T-cell (primary cell): ENCODE measurements at places on chromosomes 1 and 21. TPM values are rescaled to one million over a fixed set of nuclear protein-coding genes. Genes with fewer than 3 reads are reported as not detected.

The AADACL3 gene
- total RNA-seq = not detected

DNA sequence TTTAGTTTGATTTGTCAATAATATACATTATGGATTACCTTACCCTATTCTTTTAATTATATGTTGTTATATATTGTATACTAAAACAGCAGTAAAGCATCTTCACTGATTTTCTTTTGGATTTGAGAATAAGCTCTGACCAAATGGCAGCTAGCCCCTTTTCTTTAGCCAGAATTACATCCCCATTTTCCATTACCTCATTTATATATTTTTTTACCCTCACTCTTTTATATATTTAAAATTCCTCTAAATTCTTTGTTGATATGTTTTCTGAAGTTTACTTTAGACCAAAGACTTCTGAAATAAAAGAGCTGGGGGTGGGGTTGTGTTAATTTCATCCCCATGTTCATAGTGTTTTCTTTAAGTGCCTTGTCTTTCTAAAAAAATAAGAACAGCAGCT is 24.6 kb downstream of the ANGPTL1 start:
- no peaks in the 10 kb centered on the region for H3K4me1 ChIP-seq
- no peak overlapping the region for H3K27ac ChIP-seq
- H3K27me3 ChIP-seq = no peaks in the 10 kb centered on the region
- DNase-seq = no peak
- H3K4me3 ChIP-seq = no peak overlapping the region

DNA sequence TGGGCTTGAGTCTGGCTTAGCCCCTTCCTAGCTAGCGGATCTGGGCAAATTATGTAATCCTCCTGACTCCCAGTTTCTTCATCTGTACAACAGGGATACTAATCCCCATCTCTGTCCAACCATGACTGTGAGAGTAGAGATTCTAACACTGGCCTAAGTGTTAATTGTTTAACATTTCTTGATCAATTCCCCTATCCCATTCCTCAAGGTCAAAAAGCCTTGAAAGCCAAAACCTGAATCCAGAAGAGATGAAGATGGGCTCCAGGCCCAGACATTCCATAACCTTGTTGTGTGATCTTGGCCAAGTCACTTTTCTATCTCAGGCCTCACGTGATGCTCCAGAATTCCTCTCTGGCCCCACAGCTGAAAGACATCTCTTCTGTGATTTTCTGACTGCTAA is 18.8 kb upstream of the PHLDA3 start:
- DNase-seq = no peak
- H3K4me3 ChIP-seq = no peak overlapping the region
- H3K27ac ChIP-seq = no peak overlapping the region

- H3K4me3 ChIP-seq = no peak overlapping the region
- DNase-seq = no peak
- H3K36me3 ChIP-seq = no peaks in the 10 kb centered on the region
- no peak overlapping the region for H3K27ac ChIP-seq
- no peaks in the 10 kb centered on the region for H3K4me1 ChIP-seq
- peaks cover 22% of the 10 kb centered on the region for H3K27me3 ChIP-seq
Observed at GRCh38 chr1:201916649-201917249, 28.1 kb downstream of the SHISA4 start.

- H3K4me3 ChIP-seq = no peak overlapping the region
- no peak for DNase-seq
- peaks cover 73% of the 10 kb centered on the region for H3K36me3 ChIP-seq
- no peaks in the 10 kb centered on the region for H3K27me3 ChIP-seq
- H3K4me1 ChIP-seq = no peaks in the 10 kb centered on the region
- no peak overlapping the region for H3K27ac ChIP-seq
Observed at GRCh38 chr1:15945011-15945831, 30.7 kb downstream of the ZBTB17 start.

DNA sequence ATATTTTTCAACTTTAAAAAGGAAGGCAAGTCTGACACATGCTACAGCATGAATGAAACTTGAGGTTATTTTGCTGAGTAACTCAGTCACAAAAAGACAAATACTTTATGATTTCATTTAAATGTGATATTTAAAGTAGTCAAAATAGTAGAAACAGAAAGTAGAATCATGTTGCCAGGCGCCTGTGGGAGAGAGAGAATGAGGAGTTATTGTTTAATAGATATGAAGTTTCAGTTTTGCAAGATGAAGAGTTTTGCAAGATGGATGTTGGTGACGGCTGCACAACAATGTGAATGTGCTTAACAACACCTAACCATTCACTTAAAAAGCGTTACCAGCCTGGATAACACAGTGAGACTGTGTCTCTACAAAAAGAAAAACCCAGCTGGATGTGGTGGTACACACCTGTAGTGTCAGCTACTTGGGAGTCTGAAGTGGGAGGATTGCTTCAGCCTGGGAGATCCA is 20.7 kb upstream of the ATP1A1 start:
- H3K4me1 ChIP-seq = peaks cover 13% of the 10 kb centered on the region
- H3K4me3 ChIP-seq = no peak overlapping the region
- DNase-seq = no peak
- H3K27ac ChIP-seq = no peak overlapping the region
- no peaks in the 10 kb centered on the region for H3K36me3 ChIP-seq
- no peaks in the 10 kb centered on the region for H3K27me3 ChIP-seq

DNA sequence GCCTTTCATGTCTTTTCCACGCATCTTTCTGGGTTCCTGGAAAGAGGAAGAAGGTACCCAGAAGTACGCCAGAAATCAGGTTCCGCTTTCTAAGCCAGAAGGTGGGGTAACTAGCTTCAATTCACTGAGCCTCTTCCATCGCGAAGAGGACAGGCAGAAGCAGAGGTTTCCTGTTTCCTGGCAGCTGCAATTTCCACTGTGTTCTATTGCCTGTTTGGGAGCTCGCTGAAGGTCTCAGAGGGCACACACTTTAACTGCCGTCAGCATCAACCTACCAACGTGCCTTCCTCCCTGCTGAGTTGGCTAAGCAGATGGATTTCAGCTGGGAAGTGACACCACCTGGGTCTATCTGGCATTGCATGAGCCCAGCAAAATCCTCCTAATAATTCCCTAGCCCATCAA is 10.0 kb downstream of the NCF2 start:
- H3K27ac ChIP-seq = no peak overlapping the region
- no peaks in the 10 kb centered on the region for H3K36me3 ChIP-seq
- H3K27me3 ChIP-seq = peaks cover 9% of the 10 kb centered on the region
- no peak overlapping the region for H3K4me3 ChIP-seq

DNA sequence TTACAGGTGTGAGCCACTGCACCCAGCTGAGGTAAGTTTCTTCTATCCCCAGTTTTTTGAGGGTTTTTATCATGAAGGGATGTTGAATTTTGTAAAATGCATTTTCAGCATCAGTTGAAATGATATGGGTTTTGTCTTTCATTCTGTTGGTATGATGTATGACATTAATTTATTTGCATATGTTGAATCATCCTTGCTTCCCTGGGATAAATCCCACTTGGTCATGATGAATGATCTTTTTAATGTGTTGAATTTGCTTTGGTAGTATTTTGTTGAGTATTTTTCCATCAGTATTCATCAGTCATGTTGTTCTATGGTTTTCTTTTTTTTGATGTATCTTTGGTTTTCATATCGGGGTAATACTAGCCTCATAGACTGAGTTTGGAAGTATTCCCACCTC is 141.0 kb downstream of the RPS6KC1 start:
- H3K4me1 ChIP-seq = no peaks in the 10 kb centered on the region
- H3K27me3 ChIP-seq = no peaks in the 10 kb centered on the region
- H3K36me3 ChIP-seq = no peaks in the 10 kb centered on the region
- H3K4me3 ChIP-seq = no peak overlapping the region
- no peak overlapping the region for H3K27ac ChIP-seq
- no peak for DNase-seq

The SELP gene
- total RNA-seq = 1.9 TPM

- no peak overlapping the region for H3K27ac ChIP-seq
- no peak overlapping the region for H3K4me3 ChIP-seq
- DNase-seq = no peak
Observed at GRCh38 chr1:91507328-91507727, 6.7 kb downstream of the CDC7 start.

DNA sequence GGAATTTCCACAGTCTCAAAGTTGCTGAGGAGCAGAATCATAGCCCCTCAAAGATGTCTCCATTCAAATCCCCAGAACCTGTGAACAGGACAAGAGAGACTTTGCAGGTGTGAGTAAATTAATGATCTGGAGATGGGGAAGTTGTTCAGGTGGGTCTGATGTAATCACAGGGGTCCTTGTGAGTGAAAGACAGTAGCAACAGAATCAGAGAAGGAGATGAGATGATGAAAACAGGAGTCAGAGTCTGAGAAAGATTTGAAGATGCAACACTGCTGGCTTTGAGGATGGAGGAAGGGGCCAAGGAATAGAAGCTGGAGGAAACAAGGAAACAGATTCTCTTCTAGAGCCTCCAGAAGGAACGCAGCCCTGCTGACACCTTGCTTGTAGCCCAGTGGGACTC is 81.5 kb downstream of the SELENOF start:
- H3K4me3 ChIP-seq = no peak overlapping the region
- no peak overlapping the region for H3K27ac ChIP-seq
- H3K27me3 ChIP-seq = no peaks in the 10 kb centered on the region
- H3K4me1 ChIP-seq = no peaks in the 10 kb centered on the region

The RER1 gene
- 84.3 TPM for total RNA-seq

DNA sequence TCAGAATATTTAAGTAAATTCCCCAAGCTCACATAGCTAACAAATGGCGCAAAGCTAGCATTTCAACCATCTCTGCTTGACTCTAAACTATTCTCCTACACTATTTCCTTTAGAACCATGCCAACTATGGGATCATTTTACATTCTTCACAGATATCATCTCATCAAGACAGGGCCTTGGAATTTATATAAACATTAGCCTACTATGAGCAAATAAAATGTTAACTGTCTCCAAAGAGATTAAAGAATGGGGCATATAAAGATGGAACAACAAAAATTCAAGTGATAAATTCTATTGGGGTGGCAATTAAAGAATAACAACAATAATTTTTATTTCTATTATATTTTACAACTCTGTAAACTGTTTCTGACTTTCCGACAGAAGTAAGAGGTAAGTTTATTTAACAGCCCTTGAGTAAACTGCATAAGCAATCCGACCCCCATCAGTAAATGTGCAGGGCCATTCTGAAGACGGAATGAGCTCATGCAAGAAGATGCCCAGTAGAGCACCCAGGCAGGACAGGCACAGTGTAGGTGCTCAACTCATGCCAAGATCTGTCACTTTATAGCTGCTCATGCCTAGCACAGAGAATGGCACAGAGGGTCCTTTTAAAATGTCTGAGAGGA is 261.9 kb downstream of the VAV3 start:
- H3K27me3 ChIP-seq = no peaks in the 10 kb centered on the region
- no peak overlapping the region for H3K4me3 ChIP-seq
- no peaks in the 10 kb centered on the region for H3K4me1 ChIP-seq
- no peak overlapping the region for H3K27ac ChIP-seq
- peaks cover 3% of the 10 kb centered on the region for H3K36me3 ChIP-seq
- DNase-seq = no peak

- peak overlapping the region; percentile 71 for H3K4me3 ChIP-seq
- DNase-seq = no peak
- peaks cover 3% of the 10 kb centered on the region for H3K36me3 ChIP-seq
- H3K27me3 ChIP-seq = no peaks in the 10 kb centered on the region
- peak overlapping the region; percentile 99 for H3K27ac ChIP-seq
- peaks cover 21% of the 10 kb centered on the region for H3K4me1 ChIP-seq
Observed at GRCh38 chr1:159922511-159923202, 2.6 kb downstream of the TAGLN2 start.

The C1orf116 gene
- 0.08 TPM for total RNA-seq

DNA sequence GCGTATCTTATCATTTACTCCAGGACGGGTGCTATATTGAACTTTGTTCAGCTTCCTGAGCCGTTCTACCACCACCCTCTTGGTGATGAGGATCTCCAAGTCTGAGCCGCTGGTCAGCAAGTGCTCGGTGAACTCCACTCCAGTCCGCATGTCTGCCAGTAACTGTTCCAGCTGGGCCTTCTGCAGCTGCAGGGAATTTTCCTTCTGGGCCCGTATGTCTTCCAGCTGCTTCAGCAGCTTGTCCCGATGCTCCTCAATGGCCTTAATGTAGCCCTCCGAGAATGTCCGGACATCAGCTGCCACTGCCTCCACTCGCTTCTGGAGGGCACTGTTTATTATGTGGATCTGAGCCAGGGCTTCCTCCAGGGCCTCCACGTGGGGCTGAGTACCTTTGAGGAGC is 3.4 kb downstream of the TRIM45 start:
- H3K27ac ChIP-seq = no peak overlapping the region
- no peaks in the 10 kb centered on the region for H3K27me3 ChIP-seq
- H3K36me3 ChIP-seq = no peaks in the 10 kb centered on the region
- peaks cover 15% of the 10 kb centered on the region for H3K4me1 ChIP-seq
- H3K4me3 ChIP-seq = no peak overlapping the region

The IL10 gene
- 0.26 TPM for total RNA-seq

- no peak for DNase-seq
- no peak overlapping the region for H3K27ac ChIP-seq
- H3K27me3 ChIP-seq = peaks cover 10% of the 10 kb centered on the region
- no peaks in the 10 kb centered on the region for H3K36me3 ChIP-seq
Observed at GRCh38 chr1:13896932-13897331, 196.9 kb downstream of the PRDM2 start.

The PRDX1 gene
- 155 TPM for total RNA-seq

The PDZK1IP1 gene
- not detected for total RNA-seq

The NR1I3 gene
- total RNA-seq = not detected

DNA sequence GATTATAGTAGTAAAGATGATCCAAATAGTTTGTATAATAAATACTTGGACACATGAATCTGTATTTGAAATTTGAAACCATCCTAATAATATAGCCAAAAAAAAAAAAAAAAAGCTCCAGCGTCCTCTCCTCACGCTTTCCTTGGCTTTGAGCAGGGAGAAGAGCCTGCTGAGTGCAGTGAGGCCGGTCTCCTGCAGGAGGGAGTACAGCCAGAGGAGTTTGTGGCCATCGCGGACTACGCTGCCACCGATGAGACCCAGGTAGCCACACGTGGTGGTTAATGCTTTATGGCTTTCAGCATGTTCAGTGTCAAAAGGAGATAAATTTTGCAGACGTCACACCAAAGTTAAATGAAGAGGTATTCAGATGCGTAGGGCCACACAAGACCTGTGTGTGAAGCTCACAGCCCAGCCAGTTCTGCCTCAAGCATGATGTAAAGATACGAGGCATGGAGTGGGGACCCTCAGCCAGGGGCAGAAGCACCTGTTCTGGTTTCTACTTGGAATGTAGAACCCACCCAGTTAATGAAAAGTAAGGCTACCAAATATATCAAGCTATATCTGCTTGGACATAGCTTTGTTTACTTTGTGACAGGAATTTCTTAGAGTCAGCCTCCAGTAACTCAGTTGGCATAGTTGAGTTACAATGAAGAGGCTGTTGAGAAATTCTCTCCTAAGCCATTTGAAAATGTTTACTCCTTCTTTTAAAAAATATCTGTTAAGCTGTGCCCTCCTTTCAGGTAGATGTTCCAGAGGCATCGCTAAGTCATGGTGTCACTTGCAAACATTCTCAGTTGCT is 8.1 kb downstream of the PRMT2 start:
- no peak overlapping the region for H3K27ac ChIP-seq
- peaks cover 18% of the 10 kb centered on the region for H3K4me1 ChIP-seq
- DNase-seq = no peak
- no peaks in the 10 kb centered on the region for H3K27me3 ChIP-seq
- H3K36me3 ChIP-seq = peaks cover 21% of the 10 kb centered on the region

GRCh38 chr21:44810779-44811178 is 7.1 kb downstream of the SUMO3 start:
- no peak overlapping the region for H3K4me3 ChIP-seq
- no peak for DNase-seq

The MRPS21 gene
- 70.3 TPM for total RNA-seq

The SLC22A15 gene
- total RNA-seq = 1.3 TPM

GRCh38 chr1:117116090-117116783 is 5.3 kb downstream of the TRIM45 start:
- H3K4me3 ChIP-seq = no peak overlapping the region
- H3K4me1 ChIP-seq = peaks cover 6% of the 10 kb centered on the region
- DNase-seq = no peak

- no peak overlapping the region for H3K27ac ChIP-seq
- no peak overlapping the region for H3K4me3 ChIP-seq
Observed at GRCh38 chr1:58848818-58849411, 65.1 kb upstream of the JUN start.
